Islet precursor cell (in vitro differentiated cells): ENCODE measurements at places on chromosomes 3 and 15.

DNA sequence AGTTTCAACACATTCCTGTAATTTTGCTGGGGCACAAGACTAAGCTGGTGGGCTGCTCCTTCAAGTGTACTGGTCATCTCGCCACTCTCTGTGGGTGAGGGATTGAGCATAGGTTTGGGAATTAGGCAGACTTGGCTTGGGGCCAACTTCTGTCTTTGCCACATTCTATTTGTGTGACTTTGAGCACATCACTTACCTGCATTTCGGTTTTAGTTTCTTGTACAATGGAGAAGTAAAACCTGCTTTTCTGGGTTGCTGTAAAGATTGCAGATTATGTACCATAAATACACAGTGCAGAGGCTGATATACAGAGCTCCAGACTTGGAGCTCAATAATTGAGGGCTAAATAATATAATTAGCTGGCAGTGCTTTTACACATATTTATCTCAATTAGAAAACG is 162.1 kb downstream of the C3orf38 start:
- no peak for DNase-seq

GRCh38 chr15:53209396-53210042 is 419.4 kb upstream of the ONECUT1 start:
- no peak for DNase-seq

- no peak for DNase-seq
Observed at GRCh38 chr3:185865247-185865646, 40.4 kb upstream of the IGF2BP2 start.

GRCh38 chr3:178520451-178520850 is 15.8 kb upstream of the KCNMB2 start:
- no peak for DNase-seq

- peak; percentile 73 for DNase-seq
Observed at GRCh38 chr15:38696109-38696727, 131.6 kb upstream of the RASGRP1 start.

GRCh38 chr15:44468709-44469385 is 41.4 kb downstream of the CTDSPL2 start:
- no peak for DNase-seq

DNA sequence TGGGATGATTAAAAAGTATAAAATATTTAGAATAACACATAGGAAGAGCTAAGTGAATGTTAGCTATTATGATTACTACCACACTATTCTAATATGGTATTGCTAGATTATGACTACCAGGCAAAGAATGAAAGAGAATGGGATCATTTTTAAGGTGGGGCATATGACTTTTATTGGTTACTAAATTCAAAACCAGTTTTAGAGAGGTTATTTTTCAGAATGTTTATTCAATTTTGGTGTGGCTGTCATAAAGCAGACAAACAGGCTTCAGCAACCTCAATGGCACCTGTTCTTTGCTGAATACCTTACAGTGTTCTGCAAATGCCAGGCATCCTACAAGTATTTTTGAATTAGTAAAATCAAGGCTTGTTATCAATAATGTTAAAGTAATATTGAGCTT is 12.8 kb downstream of the SPTSSB start:
- DNase-seq, result no peak

GRCh38 chr3:186938716-186939115 is 8.4 kb downstream of the ST6GAL1 start:
- no peak for DNase-seq

DNA sequence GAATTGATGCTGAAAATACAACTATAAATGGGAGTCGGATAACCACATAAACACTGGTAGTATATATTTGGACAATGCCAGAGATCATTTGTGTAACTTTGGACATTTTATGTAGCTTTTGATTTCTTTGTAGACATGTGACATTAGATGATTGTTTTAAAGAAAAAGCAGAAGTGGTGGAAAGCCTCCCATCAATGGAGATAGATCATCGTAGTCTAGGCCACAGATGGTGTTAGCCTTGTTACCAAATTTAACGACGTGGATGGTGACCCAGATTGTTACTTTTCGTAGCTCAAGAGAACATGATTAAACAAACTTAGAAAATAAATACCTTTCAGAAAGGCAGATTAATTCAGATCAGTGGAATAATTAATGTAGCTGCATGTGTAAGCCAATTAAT is 8.8 kb downstream of the CACNA1D start:
- peak; percentile 7 for DNase-seq

DNA sequence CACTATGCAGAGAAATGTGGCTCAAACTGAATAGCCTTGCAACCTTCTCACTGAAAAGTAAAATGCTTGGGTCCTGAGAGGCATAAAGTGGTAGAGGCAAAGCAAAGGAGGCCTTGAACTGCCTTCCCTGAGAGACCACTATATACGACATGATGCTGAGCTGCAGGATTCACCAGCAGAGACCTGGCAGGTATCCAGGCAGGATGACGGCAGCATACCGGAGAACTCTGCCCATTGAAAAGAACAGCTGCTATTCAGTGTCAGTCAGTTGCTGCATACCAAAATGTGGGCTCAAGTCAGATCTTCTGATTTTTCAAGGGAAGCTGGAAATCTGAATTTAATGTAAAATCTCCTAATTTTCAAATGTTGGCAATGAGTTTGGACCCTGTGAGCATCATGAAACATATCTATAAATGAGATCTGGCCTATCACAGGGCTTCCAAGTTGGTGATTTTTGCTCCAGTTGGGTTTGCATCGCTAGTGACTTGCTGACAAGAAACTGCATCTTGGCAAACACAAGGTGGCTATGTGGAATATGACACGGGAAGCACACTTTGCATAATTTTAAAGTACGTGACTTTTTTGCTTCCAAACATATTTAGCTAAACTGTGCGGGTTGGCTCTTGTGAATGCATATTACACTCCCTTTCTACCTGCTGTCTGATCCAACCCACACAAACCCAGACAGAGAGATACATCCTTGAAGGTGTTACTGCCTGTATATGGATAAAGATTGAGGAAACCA is 529.0 kb downstream of the AGBL1 start:
- no peak for DNase-seq

DNA sequence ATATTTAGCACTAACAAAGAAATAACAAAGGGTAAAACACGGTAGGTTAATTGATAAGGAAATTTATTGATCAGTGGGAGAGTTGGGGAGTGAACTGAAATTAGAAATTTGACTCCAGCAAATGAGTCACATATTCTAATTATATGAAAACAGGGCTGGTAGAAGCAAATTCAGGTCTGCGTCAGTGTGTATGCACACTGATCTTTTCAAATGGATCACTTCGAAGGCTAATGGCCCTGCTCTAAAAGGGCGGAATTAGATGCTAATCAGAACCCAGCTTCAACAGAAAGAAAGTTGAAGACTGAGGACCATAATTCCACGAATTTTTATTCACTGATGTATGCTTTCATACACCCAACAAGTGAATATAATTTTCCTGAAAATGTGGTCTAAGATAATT is 762.4 kb upstream of the DPPA4 start:
- DNase-seq, result no peak

- no peak for DNase-seq
Observed at GRCh38 chr3:9613056-9613748, 36.1 kb upstream of the MTMR14 start.

DNA sequence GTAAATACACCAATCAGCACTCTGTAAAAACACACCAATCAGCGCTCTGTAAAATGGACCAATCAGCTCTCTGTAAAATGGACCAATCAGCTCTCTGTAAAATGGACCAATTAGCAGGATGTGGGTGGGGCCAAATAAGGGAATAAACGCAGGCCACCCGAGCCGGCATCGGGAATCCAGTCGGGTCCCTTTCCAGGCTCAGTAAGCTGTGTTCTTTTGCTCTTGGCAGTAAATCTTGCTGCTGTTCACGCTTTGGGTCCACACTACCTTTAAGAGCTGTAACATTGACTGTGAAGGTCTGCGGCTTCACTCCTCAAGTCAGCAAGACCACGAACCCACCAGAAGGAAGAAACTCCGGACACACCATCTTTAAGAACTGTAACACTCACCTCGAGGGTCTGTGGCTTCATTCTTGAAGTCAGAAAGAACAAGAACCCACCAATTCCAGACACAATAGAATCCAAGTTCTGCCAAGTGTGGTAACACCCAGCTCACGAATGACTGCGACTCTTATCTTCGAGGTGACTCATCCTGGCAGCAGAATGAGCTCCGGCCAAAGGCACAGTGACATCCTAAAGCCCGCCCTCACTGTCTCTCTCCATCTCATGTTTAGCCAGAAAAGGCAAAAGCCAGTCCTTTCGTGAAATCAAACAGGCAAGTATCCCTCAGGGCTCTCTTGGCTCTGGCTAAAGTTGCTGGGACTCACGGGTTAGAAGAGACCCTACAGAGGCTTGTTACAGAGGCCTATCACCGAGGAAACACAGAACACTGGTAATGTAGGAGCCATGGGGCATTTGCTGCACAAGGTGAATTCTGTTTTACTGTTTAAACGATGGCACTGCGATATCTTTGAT is 155.2 kb downstream of the FAM43A start:
- peak; percentile 94 for DNase-seq

DNA sequence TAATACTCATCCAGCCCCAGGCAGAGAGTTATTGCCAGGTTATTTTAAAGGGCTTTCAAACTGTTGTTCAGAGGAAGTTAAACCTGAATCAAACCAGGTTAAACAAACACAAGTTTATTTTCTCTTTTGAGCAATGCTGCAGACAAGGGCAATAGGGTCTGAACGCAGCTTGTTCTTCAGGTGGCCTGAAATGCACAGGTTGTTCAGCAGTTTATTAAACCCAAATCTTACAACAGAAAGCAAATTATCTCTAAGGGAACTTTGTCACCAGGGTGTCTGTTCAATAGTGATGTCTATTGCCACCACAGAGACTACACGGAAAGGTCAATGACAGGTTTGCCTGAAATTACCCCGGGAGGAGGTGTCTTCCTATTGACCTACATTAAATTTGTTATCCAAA is 134.0 kb downstream of the IL5RA start:
- no peak for DNase-seq

- no peak for DNase-seq
Observed at GRCh38 chr15:51629612-51630011, 7.0 kb upstream of the DMXL2 start.

- DNase-seq, result peak; percentile 46
Observed at GRCh38 chr3:42746455-42747450, 26.3 kb downstream of the CCDC13 start.

DNA sequence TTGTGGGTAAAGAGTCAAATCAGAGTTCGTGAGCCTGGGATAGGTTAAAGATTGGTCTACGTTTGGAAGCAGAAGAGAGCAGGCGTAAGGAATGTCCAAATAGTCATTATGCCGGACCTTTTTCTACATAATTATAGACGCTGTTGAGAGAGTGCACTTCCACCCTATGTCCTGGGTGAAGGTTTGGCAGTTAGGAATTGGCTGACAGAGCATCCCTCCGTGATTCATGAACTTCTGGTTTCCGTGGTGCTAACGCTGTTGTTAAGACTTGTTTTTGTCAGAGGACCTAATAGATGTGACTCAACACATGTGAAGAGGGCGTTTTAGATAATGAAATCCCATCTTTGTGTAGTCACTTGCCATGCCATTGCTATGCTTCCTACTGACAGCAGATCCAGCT is 1.1 kb downstream of the EAF1 start:
- DNase-seq, result no peak
